Right lung (tissue), 10 donors: ENCODE measurements at places on chromosomes 7 and 10. TPM values are rescaled to one million over a fixed set of nuclear protein-coding genes. Genes with fewer than 3 reads are reported as not detected.

TAS2R3 gene
- 0.24 TPM for polyA plus RNA-seq

FAM200A gene
- 17.0 TPM for polyA plus RNA-seq

DNA sequence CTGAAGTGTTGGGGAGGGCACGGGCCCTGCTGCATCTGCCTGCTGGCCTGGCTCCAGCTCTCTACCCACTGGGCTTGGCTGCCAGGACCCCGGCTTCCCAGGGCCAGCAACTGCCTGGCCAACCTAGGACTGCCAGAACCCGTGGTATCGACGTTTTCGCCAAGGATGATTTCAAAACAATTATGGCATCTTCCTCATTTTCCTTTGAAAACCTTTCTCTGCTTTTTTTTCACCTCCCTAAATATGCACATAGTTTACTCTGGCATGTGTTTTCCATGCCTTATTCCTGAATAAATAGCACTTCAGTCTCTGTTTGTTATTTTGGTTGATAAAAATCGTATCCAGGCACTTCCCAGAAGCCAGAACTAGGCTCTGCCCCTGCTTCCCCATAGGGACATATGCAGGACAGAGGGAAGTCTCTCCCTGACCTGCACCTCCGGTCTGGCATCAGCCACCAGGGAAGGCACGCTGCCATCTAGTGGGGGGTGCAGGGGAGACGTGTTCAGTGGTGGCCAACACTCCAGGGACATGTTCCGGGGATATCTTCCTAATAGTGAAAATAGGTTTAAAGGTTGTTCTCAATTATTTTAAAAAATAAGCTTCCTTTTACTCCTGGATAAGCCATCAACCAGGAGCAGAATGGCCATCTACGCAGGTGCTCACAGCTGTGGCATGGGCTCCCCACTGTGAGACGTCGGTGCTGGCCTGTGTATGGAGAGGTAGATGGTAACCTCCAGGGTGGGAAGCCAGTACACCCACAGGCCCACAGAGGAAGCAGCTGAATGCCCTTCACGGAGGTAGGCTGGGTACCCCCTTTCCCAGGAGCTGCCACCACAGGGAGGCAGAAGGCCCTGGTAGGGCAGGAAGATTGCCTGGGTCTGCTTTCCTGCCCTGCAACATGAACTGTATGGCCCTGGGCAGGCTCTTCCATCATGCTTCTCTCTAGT is 30.7 kb upstream of the ANTXRL start:
- DNase-seq, result peak; percentile 27

GRCh38 chr10:24651923-24652322 is 71.8 kb downstream of the ARHGAP21 start:
- DNase-seq, result no peak

DNA sequence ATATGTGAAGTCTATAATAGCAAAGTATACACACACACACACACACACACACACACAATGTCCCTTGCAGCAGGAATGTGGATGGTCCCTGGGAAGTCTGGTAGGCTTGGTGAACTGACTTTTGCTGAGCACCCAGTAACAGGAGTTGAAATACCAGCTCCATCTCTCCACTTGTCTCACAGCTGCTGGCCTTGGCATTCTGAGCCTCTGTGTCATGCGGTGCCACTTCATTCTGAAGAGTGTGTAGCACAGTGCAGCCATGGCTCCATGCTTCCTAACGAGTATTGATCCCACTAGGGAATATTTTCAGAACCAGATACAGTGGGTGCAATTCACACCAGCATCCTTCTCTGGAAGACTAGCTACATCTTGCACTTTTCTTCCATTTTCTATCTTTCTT is 192.4 kb downstream of the ADARB2 start:
- no peak for DNase-seq

DNA sequence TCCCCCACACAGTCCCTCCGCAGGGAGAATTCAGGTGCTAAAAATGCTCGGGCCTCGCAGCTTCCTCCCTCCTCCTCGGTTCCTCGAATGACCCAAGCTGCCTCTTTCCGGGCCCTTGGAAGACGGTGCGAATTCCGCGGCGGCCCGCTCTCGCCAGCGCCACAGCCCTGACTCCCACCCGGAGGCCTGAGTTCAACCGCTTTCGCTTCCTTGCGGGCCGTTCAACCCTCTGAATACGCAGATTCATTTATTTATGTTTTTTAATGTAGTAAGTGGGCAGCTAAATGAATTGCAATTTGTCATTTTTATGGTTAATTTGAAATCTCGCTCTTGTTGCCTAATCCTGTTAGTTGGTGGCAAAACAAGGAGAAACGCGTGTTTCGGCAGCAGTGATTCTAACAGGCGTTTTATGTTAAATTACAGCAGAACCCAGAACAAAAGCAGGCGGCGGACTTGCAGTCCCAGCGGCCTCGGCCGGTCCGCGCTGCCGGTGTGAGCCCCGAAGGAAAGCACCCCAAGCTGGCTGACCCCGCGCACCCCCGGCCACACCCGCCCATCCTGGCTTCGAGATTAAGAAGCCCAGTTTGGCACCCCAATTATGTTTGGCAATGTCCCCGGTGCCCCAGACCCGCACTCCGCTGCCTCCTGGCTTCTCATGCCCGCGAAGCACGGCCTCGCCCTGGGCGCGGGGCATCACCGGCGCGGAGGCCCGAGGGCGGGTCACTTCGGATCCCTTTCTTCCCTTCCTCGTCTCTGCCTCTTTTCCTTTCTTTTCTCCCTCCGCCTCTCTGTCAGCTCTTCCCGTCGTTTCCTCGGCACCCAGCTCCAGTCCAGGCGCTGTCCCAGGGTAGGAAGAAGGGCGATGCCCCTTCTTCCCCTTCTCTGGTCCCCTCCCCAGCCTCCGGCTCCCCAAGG is 75.9 kb downstream of the INSIG1 start:
- DNase-seq, result no peak

- DNase-seq, result no peak
Observed at GRCh38 chr7:36381056-36381455, 8.6 kb upstream of the ANLN start.

- peak; percentile 48 for DNase-seq
Observed at GRCh38 chr7:75638594-75639070, 100.1 kb downstream of the HIP1 start.

- DNase-seq, result no peak
Observed at GRCh38 chr10:96637709-96638108, 50.9 kb upstream of the TM9SF3 start.

DIP2C gene
- 20.3 TPM for polyA plus RNA-seq

RET gene
- 2.0 TPM for polyA plus RNA-seq

ENTPD7 gene
- 13.1 TPM for polyA plus RNA-seq

CARD11 gene
- polyA plus RNA-seq, result 3.3 TPM

PRPF18 gene
- 23.4 TPM for polyA plus RNA-seq

DNA sequence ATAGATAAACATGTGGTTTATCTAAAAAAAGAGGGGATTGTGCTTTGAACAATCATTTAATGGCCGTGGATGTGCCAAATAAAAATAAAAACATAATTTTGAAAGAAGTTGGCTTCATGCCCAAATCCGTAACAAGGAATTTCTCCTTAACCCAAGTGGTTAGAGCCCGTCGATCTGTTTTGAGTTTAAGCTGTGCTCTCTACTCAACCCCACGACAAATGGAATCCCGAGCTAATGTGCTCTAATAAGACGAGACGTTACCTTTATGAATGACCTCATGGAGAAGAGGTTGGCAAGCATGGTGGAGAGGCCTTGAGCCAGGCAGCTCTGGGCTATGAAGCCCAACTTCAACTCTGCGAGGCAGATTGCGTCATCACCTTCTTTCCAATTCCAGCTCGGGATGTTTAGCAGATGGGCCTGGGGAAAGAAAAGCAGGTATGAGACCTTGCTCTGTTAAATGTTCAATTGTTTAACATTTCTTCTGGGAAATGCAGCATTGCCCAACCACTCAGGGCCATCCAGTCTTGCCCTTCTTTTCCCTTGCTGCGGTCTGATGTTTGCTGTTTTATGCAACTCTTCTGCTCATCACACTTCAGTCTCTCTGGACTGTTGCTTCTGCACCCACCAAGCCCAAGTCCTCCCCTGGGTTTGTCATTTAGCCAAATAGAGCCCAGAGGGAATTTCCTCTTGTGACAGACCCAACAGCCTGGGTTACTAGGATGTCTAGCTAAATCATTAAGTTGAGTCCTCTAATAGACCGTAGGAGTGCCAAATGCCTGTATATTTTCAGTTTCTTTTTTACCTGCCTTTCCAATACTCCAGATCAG is 564.6 kb downstream of the KCNMA1 start:
- peak; percentile 85 for DNase-seq

DNA sequence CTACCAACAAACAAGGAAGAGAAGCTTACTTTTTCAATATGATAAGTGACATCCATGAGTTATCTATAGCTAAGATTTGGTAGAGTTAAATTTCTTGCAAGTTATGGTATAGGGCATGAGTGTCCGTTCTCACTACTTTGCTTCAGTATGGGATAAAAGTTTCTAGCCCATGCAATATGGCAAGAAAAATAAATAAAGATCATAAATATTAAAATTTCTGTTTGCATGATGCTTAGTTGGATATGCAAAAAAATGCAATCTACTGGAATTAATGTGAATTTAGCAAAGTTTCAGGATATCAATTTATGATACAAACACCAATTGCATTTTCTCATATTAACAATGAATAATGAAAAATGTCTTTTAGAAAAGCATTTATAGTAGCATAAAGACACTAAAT is 148.7 kb upstream of the ADARB2 start:
- DNase-seq, result no peak

IL6 gene
- 0.96 TPM for polyA plus RNA-seq

- no peak for DNase-seq
Observed at GRCh38 chr7:100825215-100825671, 2.1 kb downstream of the EPHB4 start.

GRCh38 chr7:27062946-27063345 is 32.9 kb downstream of the HOXA1 start:
- no peak for DNase-seq

SFXN2 gene
- 17.1 TPM for polyA plus RNA-seq

DNA sequence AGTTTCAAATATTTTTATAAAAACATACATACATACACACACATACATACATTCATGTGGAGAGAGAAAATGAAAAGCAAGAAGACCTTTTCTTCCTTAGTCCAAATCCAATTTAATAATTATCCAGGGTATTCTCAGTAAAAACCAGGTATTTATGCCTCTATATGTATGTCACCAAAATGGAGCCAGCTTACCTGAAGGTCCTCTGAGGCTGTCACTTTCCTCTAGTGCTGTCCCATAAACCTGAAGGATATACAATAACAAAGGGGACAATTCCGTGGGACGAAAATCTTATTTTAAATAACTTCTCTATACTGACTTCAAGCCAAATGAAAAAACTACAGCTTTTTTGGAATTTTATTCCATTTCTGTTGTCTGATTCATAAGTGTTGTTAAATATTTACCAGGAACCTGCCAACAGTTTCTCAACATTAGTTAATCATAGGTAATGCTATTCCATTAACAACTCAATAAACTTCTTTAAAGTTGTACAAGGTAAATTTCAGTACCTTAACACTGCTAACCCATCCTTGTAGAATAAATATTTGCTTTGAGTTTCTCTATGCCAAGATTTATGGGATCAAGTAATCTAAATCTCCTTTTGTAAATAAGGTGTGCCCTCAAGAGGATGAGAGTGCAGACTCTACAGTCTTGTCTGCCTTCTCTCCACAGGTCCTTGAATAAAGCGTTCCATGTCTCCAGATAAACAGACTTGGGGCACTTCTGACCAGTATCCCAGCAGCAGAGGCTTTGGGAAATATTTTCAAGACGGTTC is 260.3 kb downstream of the AHR start:
- DNase-seq, result no peak

GRCh38 chr10:48464871-48465736 is 139.8 kb downstream of the ARHGAP22 start:
- DNase-seq, result no peak

DNA sequence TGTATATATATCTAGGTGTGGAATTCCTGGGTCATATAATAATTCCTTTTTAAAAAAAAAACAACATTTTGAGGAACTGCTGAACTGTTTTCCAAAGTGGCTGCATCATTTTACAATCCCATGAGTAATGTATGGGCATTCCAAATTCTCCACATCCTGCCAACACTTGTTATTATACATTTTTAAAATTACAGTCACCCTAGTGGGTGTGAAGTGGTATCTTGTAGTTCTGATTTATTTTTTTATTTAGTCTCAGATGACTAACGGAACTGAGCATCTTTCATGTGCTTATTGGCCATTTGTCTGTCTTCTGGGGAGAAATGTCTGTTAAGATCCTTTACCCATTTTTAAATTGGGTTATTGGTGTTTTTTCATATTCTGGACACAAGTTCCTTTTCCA is 12.0 kb upstream of the KLHL7 start:
- DNase-seq, result no peak

DEPP1 gene
- 16.0 TPM for polyA plus RNA-seq

DNA sequence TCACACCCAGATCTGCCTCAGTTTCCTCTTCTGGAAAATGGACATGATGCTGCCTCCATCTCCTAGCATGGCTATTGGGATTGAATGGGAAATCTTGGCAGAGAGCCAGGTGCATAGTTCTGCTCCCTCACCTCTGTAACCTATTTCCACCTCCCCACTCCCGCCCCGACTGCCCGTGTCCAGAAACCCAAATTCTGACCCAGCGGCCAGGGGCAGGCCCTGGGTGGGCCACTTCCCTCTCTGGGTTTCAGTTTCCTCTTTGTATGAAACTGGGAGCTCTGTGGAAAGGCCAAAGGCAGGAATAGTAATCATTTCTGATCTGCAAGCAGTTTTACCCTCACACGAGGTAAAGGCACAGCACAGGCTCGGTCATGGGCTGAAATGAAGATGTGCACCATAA is 74.1 kb upstream of the DUSP5 start:
- DNase-seq, result no peak

DNA sequence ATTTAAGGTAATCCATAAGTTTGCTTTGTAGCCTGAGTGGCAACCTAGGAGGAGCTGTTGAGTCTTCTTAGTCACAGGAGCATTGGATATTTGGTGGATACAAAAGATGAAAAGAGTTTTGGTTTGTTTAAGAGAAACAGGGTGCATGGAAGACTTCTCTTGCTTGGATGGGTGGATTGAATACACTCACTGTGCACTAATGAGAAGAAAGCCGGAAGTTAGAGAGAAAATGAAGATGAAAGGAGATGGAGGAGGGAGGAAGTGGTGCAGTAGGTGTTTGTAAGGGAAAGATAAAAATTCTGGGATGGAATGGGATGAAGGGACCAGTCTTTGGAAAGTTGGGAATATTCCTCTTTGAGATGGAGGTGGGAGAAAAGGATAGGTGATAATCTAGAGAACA is 7.7 kb downstream of the MDFIC start:
- DNase-seq, result no peak

SNCG gene
- polyA plus RNA-seq, result 5.4 TPM

GRCh38 chr10:79355420-79356017 is 8.2 kb downstream of the PPIF start:
- no peak for DNase-seq
